Heart right ventricle (tissue), 16 donors: ENCODE measurements at places on chromosomes 6 and 20. TPM values are rescaled to one million over a fixed set of nuclear protein-coding genes. Genes with fewer than 3 reads are reported as not detected.

DNA sequence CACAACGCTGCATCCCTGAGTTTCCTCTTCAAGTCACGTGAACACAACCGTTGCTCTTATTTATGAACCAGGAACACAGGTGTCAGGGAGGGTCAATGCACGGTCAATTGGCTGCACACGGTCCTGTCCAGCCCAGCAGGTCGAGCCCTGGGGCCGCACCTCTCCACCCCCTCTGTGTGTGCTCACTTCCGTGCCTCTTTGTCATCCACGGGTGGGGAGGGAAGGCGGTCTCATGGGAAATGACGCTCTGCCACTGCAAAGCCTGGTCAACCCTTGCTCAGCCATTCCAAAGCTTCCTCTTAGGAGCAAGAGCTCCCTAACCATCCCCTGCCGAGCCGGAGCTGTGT, 38.7 kb downstream of the DACT2 start:
- no peak for DNase-seq

DNA sequence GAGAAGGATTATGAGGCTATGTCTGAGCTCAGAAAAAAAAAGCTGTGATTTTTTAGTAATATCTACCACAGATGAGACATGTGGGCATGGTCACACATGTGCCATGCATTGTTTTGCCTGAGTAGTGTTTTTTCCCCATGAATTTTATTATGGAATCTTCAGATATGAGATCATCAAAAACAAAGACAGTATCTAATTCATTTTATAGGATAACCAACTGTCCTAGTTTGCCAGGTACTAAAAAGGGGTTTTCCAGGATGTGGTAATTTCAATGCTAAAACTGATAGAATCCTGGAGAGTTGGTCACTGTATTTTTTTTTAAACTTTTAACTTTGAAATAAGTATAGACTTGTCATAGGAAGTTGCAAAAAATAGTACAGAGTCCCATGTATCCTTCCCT, 127.4 kb upstream of the MAP3K7 start:
- no peak for DNase-seq

Gene STMN3
- total RNA-seq, result 5.1 TPM

Gene USP49
- 2.0 TPM for total RNA-seq

Gene SYTL3
- total RNA-seq, result 11.0 TPM

Gene HSPA12B
- 9.6 TPM for total RNA-seq

GRCh38 chr20:60869625-60870024, 382.4 kb upstream of the CDH4 start:
- DNase-seq, result no peak

GRCh38 chr6:25010902-25011625, 75.3 kb upstream of the RIPOR2 start:
- DNase-seq, result no peak
